ENCODE measurements at places on chromosomes 7 and 10.

DNA sequence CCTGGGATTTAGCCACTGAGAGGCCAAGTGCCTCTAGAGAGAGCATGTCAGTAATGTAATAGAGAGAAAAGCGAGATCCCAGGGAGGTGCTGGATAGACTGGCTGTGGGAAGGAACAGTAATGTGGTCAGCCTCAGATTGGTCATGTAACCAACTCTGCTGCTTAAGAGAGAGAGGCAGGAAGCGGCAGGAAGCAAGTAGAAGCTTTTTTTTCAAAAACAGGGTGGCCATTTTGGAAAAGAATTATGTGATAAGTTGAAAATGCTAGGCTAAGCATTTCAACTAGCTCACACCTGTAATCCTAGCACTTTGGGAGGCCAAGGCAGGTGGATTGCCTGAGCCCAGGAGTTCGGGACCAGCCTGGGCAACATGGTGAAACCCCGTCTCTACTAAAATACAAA is 3.7 kb upstream of the PCOLCE start:
- no peak for DNase-seq

DNA sequence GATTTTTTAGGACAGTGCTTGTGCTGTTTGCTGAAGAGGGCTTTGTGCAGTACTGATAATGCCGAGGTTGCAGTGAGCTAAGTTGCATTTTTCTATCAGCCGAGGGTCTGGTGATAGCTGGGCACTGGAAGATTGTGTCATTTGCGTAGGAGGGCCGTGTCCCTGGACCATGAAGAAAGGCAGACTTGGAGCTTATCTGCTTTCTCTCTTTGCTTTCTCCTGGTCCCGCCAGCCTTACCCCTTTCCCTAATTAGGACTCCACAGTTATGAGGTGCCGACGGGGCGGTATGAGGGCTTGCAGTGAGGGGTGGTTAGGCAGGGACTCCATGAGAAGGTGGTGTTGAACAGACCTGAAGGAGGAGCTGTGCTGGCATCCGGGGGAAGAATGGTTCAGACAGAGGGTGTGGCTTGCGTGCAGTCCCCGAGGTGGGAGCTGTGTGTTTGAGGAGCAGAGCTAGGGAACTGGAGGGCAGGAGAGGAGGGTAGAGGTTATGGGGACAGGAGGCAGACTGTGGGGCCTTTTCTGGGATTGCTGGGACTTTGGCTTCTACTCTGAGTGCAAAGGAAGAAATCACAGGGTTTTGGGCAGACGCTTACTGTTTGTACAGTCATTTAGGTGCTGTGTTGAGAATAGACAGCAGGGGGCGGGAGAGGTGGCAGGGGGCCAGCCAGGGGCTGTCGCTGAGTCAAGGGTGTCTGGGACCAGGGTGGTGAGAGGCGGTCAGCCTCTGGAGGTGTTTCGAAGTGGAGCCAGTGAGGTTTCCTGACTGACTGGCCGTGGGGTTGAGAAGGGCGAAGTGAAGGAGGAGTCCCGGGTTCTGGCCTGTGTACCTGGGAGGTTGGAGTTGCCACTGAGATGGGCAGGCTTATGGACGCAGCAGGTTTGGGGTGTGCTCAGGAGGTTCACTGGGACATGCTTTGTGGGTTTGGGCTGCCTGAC is 43.4 kb downstream of the PRF1 start:
- no peak for DNase-seq

DNA sequence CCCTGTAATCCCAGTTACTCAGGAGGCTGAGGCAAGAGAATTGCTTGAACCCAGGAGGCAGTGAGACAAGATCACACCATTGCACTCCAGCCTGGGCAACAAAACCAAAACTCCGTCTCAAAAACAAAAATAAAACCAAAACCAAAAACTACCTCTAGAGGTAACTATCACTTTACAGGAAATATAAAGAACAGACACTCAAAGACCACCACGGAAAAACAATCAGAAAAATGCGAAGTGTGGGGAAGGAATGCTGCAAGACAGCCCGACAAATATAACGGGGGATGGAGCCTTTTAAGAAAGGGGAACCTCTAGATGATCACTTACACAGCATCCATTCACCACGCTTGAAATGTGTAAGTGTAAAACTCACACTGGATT is 4.3 kb downstream of the HNRNPF start:
- DNase-seq, result no peak

- DNase-seq, result no peak
These were observed 995 bp upstream of the CLDN3 start for GRCh38 chr7:73770860-73771670.

DNA sequence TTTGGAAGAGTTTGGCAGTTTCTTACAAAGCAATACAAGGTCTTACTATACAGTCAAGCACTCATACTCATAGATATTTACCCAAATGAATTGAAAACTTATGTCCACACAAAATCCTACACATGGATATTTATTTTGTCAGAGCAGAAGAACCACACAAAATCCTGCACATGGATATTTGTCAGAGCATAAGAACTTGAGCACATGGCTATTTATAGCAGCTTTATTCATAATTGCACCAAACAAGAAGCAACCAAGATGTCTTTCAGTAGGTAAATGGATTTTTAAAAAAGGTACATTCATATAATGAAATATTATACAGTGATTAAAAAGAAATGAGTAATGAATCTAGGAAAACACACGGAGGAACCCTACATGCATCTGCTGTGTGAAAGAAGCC is 115.4 kb downstream of the BTAF1 start:
- DNase-seq, result no peak

DNA sequence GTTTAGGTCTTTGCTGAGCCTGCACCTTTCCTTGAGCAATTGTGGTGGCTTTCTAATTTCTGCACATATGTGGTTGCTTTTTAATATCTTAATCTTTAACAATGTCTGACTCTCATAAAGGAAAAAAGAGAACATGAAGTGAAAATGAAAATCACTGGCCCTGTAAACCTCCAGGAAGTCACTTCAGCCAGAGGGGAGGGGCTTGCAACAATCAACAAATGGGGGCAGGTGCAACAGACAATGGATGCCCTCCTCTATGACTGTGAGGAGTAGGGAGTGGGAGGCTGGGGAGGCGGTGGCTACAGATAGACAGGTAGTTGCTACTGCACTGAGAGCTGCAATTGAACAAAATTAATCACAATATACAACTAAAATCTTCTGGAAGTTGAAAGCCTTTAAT is 1377.4 kb downstream of the XPNPEP1 start:
- DNase-seq, result no peak

GRCh38 chr10:117519879-117520278 is 22.7 kb upstream of the EMX2 start:
- no peak for DNase-seq

DNA sequence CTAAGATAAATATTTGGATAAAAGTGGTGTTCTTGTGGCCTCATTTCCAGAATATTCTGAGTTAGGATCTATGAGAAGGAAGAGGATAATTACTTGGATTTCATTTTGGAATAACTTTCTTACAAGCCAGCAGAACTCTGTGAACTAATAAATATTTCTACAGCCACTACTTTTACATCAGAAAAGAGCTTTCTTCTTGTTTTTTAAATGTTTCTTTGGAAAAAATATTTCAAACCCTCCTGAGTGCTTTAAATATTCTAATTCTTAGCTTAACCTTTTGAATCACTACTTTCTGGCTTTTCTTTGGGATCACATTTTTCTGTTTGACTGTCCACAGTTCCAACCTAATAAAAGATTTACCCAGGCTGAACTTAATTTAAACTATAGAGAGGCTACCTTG is 279.2 kb upstream of the PHYHIPL start:
- no peak for DNase-seq

DNA sequence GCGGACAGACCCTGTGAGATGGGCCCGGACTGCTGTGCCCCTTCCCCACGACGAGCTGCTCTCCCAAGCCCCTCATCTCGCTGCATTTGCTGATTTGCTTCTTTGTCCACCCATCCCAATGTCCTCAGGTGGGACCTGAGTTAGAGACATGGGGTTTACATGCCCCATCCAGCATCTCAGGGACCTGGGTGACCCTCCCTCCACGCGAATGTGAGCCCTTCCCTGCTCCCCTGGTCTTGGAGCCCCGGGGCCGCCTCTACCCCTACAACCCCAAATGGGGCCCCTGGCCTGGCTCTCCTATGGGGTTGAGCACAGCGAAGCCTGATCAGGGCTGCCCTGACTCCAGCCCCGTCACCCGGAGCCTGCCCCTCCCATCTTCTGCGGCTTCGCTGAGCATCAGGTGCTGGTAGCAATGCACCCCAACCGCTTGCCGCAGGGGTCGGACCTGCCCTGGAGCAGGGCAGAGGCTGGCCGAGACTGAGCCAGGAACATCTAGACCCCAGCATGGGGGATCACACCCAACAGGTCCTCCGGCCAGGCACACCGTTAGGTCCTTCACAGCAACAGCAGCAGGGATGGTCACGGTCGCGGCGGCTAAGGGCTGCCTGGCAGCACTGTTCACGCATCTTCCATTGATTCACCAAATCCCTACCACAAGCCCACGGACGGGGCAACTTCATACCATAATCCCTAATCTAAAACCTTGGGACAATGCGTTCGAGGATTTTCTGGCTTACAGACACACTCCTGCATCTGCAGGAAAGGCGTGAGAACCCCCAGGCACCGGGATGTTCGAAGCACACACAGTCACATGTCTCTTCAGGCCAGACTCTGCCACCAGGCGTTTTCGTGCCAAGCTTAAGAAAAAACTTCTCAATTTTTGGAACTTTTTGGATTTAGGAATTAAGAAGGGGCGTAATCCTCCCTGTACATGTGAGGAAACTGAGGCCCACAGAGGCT is 15.5 kb downstream of the WDR86 start:
- DNase-seq, result no peak

GRCh38 chr10:121041906-121042305 is 190.7 kb downstream of the WDR11 start:
- DNase-seq, result no peak

DNA sequence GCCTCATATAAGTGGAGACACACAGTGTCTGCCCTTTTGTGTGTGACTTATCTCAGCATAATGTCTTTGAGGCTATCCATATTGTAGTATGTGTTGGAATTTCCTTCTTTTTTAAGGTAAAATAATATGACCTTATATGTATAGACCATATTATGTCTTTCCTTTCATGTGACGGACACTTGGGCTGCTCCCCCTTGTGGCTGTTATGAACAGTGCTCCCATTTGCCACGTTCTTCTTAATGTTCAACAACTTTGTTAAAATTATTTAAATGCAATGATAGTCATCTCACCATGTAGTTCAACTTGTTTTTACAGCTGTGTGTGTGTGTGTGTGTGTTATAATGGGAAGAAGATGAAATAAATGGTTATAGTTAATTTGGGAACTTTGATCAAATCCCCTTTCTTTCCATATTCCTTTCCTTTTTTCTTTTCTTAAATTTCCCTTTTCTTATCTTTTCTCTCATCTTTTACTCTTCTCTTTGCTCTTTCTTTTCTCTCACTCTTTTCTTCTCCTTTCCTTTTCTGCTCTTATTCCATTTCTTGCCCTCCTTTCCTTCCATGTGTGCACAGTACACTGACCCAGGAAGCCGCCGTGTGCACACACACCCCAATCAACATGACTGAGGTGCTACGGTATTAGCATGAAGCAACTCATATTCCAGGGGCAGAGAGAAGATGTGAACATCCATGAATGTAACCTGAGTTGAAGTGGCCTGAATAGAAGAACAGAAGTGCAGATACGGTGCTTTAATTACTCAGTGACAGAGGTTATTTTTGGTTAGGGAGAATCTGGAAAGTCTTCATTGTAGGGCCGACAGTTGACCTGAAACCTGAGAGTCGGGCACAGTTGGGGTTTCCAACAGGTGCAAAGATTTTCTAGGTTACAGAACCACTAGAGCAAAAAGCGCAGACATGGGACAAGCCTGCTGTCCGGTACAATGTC is 596.6 kb downstream of the SDK1 start:
- no peak for DNase-seq

DNA sequence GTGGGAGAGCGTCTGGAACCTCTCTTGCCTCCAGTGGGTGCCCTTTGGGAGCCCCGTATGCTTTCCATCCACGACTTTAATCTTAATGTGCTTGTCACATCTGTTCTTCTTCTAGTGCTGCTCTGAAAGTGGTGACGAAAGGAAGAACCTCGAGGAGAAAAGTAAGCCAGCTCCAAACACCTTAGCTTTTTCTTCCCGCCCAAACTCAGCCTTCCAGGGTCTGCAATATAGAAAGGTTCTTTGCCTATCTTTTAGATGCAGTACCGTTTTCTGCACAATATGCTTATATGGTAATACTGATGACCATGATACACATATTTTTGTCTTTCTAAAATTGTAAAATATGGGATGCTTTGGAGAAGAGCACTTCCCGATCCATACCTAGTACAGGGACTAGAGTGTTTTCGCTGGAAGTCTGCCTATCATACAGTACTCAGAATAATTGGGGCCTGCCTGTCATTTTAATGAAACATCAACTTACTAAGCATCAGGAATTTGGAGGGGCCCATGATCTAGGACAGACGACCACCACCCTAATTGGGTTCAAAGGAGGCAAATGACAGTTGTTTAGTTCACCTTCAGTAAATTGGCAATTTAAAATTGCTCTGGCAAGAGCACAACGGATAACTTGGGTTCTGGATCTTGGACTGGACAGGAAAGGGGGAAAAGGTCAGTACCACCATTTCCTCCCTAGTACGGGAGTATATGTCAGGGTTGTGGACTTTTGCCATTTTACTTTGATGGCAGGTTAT is 884 bp downstream of the RINT1 start:
- DNase-seq, result no peak

All from fibroblast of skin of left biceps (primary cell).